ENCODE measurements at places on chromosomes 7 and 10.

GRCh38 chr10:131157899-131158298 is 153.6 kb downstream of the TCERG1L start:
- DNase-seq: no peak

DNA sequence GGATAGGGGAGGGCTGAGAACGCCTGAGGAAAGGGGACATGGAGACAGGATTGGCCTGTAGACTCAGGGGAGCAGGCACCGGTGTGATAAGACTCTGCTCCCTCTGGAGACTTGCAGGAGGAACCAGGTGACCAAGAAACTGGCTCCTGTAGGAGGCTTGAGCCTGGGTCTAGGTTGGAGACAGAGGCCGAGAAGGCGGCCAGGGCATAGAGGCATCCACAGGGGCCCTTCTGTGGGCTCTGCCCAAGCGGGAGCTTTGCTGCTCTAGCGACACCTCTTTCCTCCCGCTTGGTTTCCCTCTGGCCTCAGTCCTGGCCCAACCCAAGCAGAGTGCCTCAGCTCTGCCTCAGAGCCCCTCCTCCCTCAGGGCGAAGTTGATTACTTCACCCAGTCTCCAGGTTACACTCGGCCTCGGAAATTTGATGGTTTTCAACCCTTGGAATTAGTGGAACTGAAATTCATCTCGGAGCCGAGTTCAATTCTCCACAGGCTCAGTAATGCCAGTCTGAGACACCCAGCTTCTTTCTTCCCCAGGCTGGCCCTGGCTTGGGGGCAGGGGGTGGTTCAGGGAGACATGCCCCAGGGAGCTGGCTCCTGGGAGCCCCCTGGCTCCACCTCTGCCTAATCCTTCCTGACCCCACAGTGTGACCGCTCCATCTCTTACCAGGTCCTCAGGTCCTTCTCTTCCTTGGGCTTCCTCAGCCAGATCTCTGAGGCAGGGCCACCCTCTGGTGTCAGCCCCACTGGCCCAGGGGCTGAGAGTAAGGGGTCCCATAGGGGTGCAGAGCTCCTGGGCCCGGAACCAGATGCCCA is 60.4 kb downstream of the PAX2 start:
- no peak for DNase-seq

- no peak for DNase-seq
Observed at GRCh38 chr7:114970308-114970707, 48.4 kb downstream of the MDFIC start.

GRCh38 chr10:70362328-70362727 is 20.1 kb downstream of the LRRC20 start:
- DNase-seq: no peak

DNA sequence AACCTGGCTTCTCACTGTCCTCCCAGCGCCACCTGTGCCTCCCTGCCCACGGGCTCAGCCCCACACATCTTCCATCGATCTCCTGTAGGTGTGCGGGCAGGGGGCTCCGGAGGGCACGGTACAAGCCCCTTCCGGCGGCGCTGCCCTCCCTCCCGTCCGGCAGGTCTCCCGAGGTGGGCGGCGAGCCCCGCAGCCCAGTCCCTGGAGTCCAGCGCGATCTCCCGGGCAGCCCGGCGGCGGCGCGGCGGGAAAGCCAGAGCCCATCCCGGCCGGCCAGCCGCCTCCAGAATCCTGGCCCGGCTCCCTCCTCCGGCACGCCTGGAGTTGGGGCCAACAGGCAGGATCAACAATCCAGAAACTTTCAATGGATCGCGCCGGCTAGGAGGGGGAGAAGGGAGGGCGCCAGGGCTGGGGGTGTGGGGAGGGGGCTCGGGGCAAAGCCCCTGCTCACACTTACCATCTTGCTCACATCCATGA is 100.1 kb downstream of the HIP1 start:
- DNase-seq: peak; percentile 42

- DNase-seq: peak; percentile 10
Observed at GRCh38 chr10:129877773-129878371, 86.2 kb downstream of the EBF3 start.

DNA sequence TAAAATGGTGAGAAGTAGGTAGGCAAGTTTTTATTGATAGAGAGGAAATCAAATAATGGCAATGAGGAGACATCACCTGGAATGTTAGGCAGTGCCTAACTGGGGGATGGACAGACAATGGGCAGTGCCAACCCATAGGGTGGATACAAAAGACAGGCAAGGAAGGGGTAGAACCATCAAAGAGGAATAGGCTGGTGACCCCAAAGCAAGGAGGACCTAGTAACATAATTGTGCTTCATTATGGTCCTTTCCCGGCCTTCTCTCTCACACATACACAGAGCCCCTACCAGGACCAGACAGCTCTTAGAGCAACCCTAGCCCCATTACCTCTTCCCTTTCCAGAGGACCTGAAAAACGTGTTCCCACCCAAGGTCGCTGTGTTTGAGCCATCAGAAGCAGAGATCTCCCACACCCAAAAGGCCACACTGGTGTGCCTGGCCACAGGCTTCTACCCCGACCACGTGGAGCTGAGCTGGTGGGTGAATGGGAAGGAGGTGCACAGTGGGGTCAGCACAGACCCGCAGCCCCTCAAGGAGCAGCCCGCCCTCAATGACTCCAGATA is 30.0 kb downstream of the PRSS2 start:
- DNase-seq: no peak

GRCh38 chr7:140360697-140361229 is 37.6 kb downstream of the SLC37A3 start:
- no peak for DNase-seq

- DNase-seq: no peak
Observed at GRCh38 chr7:105768898-105769507, 107.4 kb downstream of the ATXN7L1 start.

GRCh38 chr7:2460641-2461040 is 15.6 kb downstream of the GRIFIN start:
- no peak for DNase-seq

DNA sequence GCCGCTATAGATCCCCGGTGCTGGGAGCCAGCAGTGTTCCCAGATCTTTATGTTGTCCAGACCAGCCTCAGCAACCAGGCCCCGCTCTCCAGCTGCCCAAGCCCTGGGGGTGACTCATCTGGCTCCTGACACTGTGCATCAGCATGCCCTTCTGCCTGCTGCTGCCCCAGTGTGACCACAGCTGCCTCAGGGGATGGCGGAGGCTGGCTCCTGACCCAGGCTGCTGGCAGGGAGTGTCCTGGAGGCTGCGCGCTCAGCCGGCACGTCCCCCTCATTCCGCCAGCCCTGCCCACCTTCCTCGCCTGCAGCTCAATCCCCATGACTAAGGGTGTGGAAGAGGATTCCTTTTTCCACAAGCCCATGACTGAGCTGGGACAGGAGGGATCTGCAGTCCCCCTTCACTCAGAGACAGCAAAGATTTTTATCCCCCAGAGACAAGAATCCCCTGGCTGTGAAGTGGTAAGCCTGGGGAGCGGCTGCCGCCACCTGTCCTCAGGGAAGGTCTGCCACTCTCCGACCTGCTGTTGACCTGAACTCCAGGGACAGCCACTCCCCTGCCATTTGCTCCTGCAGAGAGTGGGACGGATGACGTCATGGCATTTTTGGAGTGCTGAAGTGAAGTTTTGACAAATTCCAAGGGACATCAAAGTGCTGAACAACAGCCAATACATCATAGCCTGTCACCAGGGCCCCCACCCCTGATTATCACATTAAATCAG is 182.8 kb upstream of the BMPER start:
- peak; percentile 89 for DNase-seq

DNA sequence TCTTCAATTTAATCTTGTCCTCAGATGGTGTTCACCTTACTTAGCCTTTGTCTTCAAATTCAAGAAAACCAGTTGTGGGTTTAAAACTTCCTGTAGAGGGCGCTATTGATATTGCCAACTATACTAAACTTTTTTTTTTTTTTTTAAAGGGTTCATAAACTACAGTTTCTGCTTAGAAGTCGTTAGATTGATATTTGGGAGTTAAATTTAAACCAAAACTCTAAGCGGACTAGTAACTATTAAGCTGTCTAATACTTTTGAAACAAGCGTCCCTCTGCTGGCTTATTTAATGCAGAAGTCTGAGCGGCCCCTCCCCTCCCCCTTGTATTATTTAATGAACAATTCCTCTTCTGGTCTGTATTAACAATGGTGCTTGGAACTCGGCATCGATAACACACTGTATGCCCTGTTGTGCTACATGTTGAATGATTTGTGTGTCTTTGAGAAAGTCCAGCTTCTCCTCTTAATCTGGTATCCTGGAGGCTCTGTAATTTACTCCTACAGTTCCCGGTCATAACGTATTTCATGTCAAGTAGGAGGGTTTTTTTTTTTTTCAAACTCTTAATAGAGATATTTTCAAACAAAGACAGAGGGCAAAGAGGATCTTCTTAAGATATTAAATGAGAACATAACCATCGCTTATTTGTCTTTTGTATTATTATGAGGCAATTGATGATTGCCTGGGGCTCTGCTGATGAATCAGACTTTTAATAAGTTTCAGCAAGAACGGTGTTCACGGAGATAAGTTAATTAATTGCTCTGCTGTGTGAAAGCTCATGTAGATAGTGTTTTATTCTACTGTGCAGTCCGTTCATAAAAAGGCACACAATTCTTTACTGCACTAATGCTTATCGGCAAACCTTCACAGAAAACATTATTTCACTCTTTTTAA is 22.6 kb upstream of the CREB5 start:
- DNase-seq: peak; percentile 80

- peak; percentile 52 for DNase-seq
Observed at GRCh38 chr10:92590623-92591549, 2.0 kb upstream of the KIF11 start.

- no peak for DNase-seq
Observed at GRCh38 chr7:40659231-40659630, 524.4 kb downstream of the SUGCT start.

GRCh38 chr10:13414855-13415254 is 66.8 kb upstream of the SEPHS1 start:
- peak; percentile 40 for DNase-seq

GRCh38 chr7:92763636-92764423 is 72.5 kb downstream of the CDK6 start:
- peak; percentile 97 for DNase-seq

- DNase-seq: no peak
Observed at GRCh38 chr7:156669035-156669828, 28.7 kb downstream of the RNF32 start.

DNA sequence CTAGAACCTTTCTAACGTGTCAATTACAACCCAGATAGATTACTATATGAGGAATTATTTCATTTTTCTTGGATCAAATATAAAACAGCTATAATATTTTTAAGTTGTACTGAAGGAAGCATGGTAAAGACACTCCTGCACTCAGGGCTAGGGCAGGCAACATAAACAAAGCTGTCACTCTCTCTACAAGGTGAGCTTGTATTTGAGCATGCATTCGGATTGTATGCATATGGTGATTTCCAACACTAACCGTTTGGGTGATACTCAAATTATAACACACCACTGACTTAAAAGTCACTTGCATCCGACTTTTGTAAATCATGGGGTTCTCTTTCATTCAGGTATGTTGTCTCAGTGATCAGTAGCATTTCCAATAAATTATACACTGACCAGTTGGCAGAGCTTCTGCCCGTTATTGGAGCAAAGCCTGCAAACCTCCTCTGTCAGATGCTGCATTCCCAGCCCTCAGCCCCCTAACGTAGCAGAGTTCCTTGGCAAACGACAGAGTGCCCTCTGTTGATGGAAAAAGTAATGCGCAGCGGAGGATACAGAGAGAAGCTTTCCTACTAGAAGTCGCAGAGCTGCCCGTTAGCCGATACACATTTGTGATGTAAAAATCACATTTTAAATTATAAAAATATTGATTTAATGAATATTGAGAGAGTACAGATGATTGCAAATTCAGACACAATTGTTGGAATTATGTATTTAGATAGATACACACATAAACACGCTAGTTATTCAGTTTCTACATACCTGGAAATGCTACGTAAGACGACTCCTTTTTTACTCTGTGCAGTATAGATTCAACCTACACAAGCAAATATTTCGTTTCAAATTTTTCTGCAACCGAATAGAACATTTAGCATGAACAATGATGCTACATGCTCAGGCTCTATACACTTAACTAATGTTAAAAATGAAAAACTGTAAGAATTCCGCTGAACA is 173.9 kb upstream of the SP4 start:
- DNase-seq: peak; percentile 67

DNA sequence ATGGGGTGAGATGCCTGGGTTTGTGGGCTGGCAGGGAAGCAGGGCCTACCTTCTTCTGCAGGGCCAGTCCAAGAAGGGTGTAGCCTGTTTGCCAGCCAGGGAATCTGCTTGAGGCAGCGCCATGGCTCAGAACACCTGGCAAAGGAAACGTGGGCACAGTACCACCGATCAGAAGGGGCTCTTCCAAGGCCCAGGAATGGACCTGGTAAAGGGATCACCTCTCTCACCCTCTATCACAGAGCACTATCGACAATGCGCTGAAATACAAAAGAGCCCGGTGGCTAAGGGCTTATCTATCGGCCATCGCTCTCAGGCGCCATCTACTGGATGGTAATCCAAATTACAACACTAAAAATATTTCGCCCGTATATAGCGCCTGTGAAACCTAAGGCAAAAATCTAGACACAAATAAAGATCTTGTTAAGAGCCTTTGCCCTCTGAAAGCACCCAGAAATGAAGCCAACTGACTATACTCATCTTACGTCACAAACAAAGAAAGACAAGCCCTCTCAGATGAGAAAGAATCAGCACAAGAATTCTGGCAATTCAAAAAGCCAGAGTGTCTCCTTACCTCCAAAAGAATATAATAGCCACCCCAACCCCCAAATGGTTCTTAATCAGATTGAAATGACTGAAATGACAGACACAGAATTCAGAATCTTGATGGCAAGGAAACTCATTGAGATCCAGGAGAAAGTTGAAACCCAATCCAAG is 217.8 kb upstream of the HPS1 start:
- peak; percentile 54 for DNase-seq

DNA sequence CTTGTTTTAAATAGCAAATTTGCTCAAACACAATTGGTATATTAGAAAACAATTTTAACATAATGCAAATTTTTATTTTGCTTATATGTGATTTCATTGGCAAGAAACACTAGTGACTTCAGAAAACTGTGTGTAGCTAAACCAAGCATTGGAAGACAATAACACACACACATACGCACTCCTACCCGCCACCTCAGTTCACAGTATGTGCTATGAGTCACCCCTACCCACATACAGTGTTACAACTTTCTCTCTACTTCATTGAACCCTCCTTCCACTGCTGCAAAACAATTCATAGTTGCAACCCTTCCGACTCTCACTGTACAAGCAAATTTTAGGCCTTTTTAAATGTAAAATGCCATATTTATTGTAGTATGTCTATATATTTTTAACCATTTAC is 119.9 kb upstream of the THSD7A start:
- peak; percentile 12 for DNase-seq
